Neural crest cell (in vitro differentiated cells): ENCODE measurements at places on chromosomes 6 and 20.

- DNase-seq, result no peak
These were observed 18.5 kb upstream of the SERPINB9 start for GRCh38 chr6:2921520-2922115.

DNA sequence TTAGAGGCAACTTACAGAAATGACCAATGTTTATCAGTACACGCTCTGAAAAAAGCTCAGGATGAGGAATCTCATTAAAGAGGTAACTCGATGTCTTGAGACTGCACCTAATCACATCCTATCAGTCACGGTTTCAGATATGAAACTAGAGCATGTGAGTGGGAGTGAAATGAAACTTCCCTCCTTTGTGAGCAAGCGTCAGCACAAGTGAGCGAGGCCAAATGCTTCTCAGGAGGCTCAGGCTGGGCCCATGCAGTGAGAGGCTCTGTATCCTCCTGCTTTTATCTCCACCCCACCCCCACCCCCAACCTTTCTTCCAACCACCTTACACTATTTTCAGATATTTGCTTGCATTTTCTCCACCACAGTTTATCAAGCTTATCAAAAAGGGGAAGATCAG is 140.8 kb upstream of the RIMS1 start:
- DNase-seq, result no peak

- no peak for DNase-seq
These were observed 145.8 kb upstream of the SNX9 start for GRCh38 chr6:157677235-157677634.

DNA sequence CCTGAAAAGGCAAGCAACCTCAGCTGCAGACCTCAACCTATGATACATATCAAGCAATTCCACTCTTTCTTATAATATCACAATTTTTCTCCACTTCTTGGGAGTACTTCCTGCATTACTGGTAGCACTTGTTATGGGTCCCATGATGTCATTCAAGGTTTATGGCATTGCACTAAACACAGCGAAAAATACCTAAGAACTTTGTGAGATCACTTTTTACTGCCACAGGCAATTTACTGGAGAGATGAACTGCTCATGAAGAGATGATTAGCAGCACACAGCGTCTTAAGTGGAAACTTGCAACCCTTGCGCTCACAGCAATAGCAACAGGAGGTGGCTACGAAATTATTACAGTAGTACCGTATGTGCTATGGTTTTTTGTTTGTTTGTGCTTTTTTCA is 19.3 kb upstream of the RIMS4 start:
- DNase-seq, result no peak

DNA sequence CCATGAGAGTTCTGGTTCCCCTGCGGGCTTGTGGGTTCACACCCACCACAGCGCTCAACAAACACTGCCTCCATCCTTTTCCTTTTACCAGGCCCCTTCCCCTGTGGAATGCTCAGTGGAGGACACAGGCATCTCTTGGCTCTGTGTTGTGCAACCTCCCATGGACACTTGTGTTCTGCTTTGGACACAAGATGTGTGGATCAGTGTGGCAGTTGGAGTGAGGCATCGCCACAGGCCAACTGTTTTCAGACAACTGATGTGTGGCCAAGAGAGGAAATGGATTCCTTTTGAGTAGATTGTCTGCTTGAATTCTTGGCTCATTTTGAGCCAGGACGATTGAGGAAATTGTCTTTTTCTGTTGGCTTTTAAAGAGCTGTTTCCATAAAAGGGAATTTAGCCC is 26.8 kb downstream of the CST8 start:
- no peak for DNase-seq

- DNase-seq, result no peak
These were observed 147.1 kb downstream of the EPHA7 start for GRCh38 chr6:93272211-93272610.

DNA sequence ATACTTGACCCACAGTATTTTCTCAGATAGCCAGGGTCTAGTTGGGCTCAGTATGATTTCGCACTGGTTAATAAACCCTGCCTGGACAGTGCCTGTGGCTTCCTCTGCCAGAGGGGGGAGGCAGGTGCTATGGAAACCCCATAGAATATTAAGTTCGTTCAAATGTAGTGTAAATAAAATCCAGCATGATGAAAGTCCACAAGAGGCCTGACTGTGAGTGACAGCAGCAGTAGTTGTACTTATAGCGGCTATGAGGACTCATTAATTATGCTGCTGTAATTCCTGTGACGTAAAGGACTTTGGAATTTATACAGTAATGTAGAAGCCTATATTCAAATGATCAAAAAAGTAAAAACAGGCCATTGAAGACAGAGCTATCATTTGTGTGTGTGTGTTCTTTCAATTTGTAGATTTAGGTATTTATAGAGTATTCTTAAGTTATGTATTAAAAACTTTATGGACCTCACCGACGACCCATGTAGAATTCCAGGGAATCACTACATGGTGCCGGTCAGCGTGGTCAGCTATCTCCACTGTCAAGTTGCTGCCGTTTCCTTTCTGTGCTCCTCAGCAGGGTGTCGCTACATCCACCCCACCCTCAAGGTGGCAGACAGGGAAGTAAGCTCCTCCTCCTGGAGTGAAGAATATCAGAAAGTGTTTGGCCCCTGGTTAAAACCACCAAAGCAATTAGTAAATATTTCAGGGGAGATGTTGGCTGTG is 10.0 kb downstream of the PYGB start:
- DNase-seq, result no peak

DNA sequence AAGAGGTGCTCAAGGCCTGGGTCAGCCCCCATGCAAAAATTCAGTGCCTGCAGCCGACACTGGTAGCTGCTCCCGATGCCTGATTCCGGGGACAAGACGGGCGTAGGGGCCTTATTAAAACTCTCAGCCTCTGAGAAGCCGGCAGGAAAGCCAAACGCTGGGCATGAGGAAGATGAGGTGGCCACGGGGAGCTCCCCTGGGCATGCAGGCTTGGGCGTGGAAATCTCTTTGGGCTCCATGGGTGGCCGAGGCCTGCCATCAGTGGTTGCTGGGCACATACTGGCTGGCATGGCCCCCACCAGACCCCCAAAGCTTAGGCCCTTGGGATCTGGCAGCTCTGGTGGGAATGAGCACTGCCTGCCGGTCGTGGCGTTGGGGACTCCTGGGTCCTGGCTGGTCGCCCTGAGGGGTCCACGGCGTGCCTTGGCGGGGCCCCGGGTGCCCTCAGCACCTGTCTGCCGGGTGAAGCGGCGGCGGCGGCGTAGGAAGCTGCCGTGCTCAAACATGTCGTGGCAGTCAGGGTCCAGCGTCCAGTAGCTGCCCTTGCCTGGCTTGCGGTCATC is 586 bp downstream of the FOXS1 start:
- DNase-seq, result no peak

GRCh38 chr6:33699739-33700138 is 11.8 kb downstream of the UQCC2 start:
- DNase-seq, result no peak

DNA sequence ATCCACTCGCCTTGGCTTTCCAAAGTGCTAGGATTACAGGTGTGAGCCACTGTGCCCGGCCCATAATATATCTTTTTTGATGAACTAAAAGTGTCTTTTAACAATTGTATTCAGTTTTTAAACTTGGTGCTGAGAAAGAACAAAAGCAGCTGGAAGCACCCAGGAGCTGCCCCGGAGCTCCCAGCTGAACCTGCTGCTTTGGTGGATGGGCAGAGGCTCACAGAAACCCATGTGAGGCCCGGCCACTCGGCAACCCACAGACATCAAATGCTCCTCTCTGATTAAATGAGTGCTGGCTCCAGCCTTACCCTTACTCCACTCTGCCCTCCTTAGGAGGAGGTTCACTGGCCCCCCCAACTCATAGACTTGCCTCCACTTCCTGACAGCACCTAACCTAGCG is 59.4 kb upstream of the FRMD1 start:
- DNase-seq, result no peak

- no peak for DNase-seq
These were observed 17.1 kb upstream of the GMNN start for GRCh38 chr6:24757611-24758010.

DNA sequence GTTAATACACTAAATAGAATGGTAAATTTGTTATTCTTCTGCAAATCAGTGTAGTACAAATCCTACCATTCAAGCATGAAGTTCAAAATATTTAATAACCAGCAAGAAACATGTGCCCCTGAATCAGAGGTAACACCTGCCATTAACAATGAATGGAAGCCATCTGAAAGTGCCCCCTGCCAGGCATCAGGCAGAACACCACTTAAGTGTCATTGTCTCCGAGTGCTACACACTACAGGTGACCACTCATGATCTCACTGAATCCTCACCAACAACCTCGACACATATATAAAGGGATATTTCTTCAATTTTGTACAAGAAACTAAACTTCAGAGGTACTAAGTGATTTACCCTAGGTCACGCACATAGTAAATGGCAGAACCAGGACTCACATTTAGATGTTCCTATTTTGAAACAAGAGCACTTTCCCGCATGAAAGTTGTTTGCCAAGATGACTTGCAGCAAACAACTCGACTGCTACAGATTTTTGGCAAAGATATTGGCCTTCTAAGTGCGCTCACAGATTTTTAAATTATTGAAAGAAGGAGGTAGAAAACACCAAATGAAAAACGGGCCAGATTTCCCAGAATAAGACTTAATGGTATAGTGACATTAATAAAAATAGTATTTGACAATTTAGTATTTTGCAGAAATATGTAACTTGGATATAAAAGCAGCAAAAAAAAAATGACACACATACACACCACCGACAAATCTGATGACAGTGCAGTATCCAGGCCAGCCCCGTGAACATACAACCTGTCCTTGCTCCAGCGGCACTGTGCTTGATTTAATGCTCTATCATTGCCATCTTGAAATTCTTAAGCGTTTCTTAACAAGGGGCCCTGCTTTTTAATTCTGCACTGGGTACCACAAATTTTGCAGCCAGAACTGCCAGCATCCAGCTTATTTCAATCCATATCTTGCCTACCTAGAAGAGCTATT is 274.5 kb downstream of the ALDH8A1 start:
- DNase-seq, result no peak

DNA sequence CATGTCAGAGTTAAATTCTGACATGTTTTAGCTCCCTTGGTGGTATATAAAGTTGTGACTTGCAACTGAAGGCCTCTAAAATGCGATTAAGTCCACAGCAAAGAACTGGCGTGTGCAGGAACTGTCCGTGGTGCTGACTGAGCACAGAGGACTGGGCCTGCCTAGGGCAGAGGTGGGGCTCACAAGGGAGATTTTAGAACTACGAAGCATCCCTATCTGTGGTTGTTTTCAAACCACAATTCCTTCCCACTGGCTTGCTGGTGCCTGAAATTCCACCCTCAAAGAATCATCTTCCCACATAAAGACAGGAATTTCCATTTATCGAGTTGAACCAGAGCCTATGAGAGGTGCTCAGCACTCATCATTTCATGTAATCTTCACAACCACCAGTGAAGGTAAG is 30.1 kb downstream of the RIMS4 start:
- peak; percentile 71 for DNase-seq

GRCh38 chr6:110484321-110484720 is 7.9 kb upstream of the SLC22A16 start:
- no peak for DNase-seq

DNA sequence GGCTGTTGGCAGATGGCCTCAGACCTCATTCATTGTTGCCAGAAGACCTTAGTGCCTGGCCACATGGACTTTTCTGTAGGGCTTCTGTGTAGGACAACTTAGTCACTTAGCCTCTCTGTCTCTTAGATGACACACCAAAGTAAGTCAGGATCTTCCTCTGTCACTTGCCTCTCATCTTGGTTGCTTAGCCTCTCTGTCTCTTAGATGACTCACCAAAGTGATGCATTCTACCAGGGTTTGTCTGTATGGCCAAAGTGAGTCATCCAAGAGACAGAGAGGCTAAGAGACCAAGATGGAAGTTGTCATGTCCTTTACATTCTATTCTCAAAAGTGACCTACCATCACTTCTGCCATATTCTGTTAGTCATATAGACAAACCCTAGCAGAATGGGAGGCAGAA is 255.9 kb upstream of the DEFB112 start:
- no peak for DNase-seq

GRCh38 chr20:36052117-36052513 is 83.7 kb downstream of the CNBD2 start:
- DNase-seq, result no peak

DNA sequence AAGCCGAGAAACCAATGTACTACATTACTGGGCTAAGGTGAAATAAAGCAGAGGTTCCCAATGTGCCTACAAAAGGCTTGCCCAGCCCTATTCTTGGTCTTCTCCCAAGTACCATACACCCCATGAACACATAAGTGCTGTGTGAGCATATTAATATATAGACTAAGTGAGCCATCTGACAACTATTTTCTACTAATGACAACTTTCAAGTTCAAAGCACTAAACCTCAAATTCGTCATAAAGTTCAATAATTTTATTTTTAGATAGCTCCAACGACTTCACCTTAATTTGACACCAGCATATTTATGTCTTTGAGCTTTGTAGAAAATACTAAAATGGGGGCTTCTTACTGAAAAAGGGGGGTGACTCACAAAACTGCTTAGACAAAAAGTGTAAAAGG is 6.7 kb downstream of the DTNBP1 start:
- DNase-seq, result no peak

- peak; percentile 5 for DNase-seq
These were observed 38.9 kb upstream of the SNAP25 start for GRCh38 chr20:10179574-10180298.

DNA sequence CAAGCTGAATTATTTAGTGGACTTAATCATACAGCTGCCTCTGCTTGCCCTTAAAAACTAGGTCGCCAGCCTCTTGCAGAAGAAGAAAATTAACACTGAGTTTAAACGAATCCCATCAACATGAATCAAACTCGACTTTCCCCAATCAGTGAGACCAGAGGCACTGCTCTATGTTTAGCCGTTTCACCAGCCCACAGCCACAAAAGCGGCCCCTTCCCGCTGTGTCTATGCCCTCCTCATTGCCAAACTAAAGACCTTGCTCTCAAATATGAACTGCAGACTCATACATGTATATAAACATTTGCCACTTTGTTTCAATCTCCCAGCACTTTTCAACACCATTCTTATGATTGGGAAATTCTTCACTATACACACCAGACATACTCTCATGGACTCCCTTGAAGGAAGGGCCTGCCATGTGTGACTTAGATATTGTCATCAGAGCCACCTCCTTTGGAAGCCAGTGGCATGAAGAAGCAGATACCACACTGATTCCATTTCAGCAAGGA is 105.8 kb upstream of the ADGRF1 start:
- no peak for DNase-seq

- DNase-seq, result no peak
These were observed 919.6 kb downstream of the KIF16B start for GRCh38 chr20:15653396-15654207.

- DNase-seq, result no peak
These were observed 59.4 kb downstream of the CD164 start for GRCh38 chr6:109322825-109323224.

DNA sequence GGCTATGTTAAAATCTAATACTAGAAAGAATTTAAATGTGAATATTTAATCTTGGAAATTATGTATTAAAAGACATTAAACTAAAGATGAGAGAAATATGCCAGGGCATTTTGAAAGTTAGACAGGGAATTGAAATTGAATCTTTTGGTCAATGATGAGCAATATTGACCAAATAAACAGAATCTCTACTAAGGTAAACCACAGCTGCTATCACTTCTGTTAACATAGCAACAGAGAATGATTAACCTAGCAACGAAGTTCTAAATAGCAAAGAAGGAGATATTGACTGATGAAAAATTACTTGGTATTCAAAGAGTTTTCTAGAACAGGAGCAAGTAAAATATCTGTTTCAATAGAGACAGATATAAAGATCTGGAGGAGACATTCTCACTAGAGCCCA is 45.2 kb upstream of the RSPO3 start:
- DNase-seq, result no peak
